Right hindlimb (tissue), 1 donor: ENCODE measurements at places on chromosomes 5 and 9.
A peak's percentile ranks its signal among the peaks of the same experiment; 100 is the strongest.

- DNase-seq = peak; percentile 52
Measured at GRCh38 chr5:89445106-89445745, 562.2 kb upstream of the MEF2C start.

GRCh38 chr5:72238712-72239445 lies 81.2 kb downstream of the MRPS27 start:
- no peak for DNase-seq

DNA sequence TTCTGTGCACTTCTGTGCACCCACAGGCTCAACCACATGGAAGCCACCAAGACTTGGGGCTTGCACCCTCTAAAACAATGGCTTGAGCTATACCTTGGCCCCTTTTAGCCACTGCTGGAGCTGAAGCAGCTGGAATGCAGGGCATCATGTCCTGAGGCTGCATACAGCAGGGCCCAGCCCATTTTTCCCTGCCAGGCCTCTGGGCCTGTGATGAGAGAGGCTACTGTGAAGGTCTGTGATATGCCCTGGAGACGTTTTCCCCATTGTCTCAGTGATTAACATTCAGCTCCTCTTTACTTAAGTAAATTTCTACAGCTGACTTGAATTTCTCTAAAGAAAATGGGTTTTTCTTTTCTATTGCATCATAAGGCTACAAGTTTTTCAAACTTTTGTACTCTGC lies 134.0 kb upstream of the EGFLAM start:
- DNase-seq = no peak

GRCh38 chr5:55544341-55544740 lies 9.6 kb upstream of the PLPP1 start:
- DNase-seq = no peak

- DNase-seq = no peak
Measured at GRCh38 chr9:38257626-38258215, 134.8 kb upstream of the ALDH1B1 start.

GRCh38 chr9:72696511-72696910 lies 175.1 kb downstream of the TMC1 start:
- DNase-seq = no peak

DNA sequence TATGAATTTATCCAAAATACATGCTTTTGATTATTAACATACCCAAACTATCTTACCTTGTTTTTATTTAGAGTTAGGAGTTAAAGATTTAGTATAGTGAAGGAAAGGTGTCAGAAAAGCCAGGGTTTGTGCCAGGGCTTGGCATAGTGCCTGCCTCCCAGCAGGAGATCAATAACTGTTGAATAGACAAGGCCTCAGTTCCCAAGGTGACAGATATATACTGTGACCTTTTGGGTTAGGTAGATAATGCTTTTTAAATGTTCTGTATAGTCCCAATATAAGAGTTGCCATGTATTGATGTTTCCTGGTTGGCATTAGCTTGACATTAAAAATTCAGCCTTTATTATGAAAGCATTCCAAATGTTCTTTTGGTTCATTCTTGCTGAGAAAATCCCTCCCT lies 121.8 kb downstream of the MCTP1 start:
- no peak for DNase-seq

DNA sequence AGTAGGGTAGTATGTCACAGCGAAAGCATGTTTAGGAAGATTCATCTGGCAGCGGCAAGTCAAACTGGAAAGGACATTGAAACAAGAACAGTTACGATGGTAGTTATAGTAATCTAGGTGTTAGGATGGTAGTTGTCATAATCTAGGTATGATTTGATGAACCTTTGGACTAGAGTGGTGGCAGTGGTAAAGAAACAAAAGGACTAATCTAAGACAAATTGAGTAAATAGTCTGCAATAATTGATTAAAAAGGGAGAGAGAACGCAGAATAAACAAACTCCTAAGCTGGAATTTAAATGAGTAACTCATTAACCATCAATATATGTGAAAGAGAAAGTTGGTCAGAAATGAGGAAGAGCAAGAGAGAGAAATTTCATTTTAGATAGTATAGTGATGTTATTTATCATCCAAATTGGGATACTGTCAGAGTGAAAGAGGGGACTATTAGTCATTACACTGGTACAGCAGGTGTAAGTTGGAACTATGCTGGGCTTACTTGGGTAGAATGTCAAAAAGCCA lies 56.8 kb downstream of the MTREX start:
- DNase-seq = no peak

DNA sequence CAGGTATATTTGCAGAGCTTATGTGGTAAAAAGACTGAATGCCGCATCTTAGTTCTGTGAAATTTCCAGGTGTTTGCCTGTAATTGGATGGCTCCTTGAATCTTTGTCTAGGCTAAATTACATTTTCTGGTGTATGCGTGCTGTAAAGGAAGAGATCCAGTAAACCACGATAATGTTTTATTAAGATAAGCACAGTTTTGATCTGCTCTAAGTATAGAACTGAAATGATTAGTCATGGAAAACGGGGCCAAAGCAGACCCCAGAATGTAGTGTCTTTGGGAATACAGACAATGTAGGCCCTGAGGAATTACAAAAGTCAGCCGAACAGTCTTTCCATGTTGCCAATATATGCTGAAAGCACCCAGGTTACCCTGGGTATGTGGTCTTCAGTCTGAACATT lies 257.3 kb downstream of the FANCC start:
- no peak for DNase-seq

DNA sequence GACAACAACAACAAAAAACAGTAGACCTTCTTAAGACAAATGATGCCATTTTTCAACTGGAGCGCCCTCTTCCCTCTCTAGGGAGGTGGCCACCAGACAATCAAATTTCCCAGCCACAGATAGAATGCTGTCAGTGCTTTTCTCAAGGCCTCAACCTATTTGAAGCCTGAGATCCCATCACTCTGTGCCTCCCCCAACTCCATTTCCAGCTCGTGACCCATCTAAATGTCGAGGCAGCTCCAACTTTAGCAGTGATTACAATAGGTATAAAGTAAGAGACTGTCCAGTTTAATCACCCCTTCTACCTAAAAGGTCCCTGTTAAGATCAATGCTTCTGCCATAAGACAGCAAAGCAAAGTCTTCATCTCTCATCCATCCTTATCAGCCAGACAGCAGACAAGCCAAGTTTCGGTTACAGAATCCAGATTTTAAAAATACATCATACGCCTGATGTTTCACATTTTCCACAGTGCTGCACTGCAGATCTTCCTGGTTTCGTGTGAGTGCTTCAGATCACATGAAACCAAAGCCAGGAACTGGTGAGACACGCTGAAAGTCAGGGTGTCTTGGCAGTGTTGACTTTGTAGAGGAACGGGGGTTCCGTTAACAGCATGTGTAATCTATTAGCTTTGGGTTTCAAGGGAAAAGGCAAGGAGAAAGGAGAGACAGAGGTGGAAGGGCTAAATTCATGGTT lies 447.8 kb downstream of the ENC1 start:
- DNase-seq = peak; percentile 44

DNA sequence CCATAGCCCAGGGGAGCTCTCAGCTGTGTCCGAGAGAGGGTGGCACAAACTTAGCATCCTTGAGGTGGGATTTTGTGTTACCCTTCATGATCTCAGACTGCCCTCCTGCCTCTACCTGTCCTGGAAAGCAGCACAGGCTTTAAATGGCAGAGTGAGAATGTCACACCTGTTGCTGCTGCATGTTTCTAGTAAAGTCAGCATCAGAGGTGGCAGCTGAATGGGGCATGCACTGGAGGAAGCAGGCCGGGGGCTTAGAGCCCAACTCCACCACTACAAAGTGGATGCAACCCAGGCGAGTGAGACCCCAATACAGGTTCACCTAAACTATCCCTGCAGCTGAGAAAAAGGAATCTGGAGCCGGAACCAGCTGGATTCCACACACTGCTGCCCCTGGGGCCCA lies 51.6 kb downstream of the MACROH2A1 start:
- DNase-seq = no peak

GRCh38 chr5:116939641-116940040 lies 365.0 kb upstream of the SEMA6A start:
- peak; percentile 49 for DNase-seq

GRCh38 chr9:120936011-120936763 lies 9.6 kb upstream of the TRAF1 start:
- peak; percentile 94 for DNase-seq

DNA sequence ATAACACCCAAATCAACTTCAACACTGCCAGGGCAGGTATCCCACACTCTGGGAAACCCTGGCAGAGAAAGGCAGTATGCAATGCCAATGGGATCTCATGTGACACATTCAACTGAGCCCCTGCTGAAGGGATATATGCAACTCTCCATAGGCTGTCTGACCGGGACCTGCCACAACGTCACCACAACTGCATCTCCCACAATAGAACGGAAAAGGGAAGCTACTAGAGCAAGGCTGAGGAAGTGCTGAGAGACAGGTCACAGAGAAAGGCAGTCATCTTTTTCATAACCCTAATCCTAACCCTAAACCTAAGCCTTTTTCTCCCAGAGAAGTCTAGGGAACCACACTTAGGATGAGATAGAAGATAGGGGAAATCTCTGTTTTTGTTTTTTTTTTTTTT lies 345.9 kb upstream of the CD180 start:
- DNase-seq = no peak

GRCh38 chr5:175642998-175643397 lies 14.9 kb upstream of the HRH2 start:
- no peak for DNase-seq

DNA sequence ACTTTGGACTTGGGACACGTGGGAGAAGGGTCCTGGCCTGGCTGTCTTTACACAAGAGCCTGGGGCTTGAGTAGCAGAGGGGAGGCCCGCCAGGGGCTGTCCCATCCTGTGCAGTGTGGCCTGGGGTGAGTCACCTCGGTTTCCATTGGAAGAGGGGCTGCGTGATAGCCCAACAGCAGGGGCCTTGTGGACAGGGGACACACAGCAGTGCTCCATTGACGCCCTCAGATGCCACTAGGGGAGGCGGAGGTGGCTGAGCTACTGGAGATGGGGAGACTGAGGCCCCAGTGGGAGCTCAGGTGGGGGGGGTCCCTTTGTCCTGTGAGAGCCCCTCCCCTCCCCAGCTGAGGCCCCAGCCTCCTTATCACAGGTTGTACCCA lies 50.0 kb upstream of the RNU6ATAC start:
- no peak for DNase-seq

- no peak for DNase-seq
Measured at GRCh38 chr9:105198865-105199264, 45.6 kb upstream of the SLC44A1 start.

- DNase-seq = no peak
Measured at GRCh38 chr9:128893354-128893753, 11.4 kb downstream of the LRRC8A start.
